ENCODE measurements at places on chromosomes 3 and 15.

DNA sequence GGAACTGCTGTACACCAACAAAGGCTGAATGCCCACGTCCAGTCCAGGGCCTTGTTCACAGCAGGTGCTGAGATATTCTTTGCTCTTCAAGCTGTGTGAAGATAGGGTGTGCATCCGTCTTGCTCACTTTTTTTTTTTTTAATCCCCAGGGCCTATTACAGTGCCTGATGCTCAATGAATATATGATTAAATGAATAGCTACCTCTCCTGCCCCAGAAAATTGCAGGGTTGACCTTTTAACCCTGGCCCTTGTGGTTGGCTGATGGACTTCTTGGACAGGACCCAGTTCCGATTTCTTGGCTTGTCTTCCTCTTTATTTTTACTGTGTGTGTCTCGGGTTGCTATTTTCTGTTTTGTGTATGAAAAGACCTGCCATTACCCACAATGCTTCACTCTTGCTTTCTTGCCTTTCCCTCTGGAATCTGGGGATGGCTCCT, 2.9 kb upstream of the FYTTD1 start:
- DNase-seq = peak; percentile 14

GRCh38 chr3:112002096-112002971, 3.6 kb downstream of the TAGLN3 start:
- DNase-seq = no peak

DNA sequence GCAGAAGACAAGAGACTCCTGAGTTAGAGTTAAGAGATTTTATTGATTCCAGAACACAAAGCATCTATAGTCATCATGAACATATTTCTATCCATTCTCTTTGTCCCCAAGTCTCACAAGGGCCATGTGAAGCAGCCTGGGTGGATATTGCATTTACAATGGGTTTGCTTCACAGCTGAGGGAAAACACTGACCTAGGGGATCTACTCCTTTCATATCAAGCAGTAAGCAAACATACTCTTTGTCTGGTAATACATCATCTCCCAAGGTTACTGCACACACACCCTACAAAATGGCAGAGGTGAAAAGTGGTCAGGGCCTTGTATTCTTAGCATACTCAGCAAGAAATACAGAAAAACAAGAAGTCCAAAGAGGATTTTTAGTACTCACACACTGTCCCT, 267.7 kb upstream of the BCHE start:
- no peak for DNase-seq

GRCh38 chr3:623914-624545, 427.5 kb downstream of the CHL1 start:
- no peak for DNase-seq

GRCh38 chr15:89542369-89542768, 32.9 kb upstream of the TICRR start:
- no peak for DNase-seq

- DNase-seq = no peak
These were observed 202.9 kb upstream of the PROK2 start for GRCh38 chr3:71987828-71988227.

DNA sequence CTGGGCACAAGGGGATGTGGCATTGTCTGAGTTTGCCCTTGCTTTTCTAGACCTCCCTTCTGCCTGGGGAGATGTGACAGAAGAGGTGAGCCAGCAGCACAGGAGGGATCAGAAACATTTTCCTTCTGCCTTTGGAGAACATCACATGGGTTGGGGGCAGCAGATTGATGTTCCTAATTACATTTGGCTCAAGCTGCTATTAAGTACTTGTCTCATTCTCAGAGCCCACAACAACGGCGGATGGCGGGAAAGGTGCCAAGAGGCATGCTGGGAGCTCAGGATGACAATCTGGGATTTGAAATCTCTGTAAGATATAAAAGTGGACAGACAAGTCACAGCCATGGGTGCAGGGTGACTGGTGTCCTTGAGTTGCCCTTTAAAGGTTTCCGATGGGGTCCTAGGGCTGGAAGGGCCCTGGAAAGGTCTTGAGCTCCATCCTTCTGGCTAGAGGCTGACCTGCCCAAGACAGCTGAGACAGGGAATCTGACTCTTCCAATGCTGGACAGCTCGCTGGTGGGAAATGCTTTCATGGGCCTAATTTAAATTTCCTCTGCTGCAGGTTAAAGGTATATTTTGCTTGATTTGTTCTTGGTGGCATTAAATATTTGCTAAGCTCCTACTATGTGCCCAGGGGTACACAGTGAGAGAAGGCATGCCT, 2.4 kb upstream of the CORO2B start:
- DNase-seq = no peak

DNA sequence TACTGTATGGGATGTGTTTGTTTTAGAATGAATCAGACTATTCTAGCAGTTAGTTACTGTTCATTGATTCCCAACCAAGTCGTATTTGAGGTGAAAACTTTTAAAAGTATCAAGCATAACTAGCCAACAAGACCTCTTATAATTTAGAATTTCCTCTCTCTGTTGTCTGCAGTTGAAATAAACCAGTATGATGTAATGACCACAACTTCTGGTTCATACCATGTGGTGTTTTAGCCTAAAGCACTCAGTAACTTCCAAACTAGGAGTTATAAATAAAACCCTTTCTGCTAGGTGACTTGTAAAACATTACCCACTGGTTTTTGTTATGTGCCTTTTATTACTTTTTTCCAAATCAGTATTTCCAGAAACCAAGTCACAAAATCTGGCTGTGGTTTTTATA, 19.8 kb upstream of the P2RY12 start:
- DNase-seq = no peak

DNA sequence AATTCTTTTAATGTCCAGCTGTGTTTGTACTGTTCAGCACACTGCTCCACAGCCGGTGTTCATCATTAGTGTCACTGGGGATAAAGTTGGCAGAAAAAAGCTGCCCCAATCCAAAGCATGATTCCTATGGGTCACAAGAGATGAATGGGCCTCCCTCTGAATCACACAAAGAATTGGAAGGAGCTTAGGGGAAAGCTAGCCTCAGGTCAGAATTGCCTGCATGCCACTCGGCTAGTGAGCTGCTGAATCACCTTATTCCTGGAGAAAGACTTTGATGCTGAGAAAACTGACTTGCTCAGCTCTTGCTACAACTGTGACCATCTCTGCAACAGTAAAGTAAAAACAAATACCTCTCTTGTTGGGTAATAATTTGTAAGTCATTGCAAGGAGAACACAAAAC, 3.5 kb downstream of the CCK start:
- no peak for DNase-seq

GRCh38 chr3:171842864-171843518, at the start of gene TMEM212:
Gene TMEM212 (plus strand): TSS chr3:171843349. CDS start chr3:171843384, 35 bp downstream.
- DNase-seq = no peak
